Activated T-helper 1 cell treated with anti-CD3 and anti-CD28 coated beads, Interleukin-2, amount 50 U/mL, for 16 hours (primary cell): ENCODE measurements at places on chromosomes 3 and 15.

DNA sequence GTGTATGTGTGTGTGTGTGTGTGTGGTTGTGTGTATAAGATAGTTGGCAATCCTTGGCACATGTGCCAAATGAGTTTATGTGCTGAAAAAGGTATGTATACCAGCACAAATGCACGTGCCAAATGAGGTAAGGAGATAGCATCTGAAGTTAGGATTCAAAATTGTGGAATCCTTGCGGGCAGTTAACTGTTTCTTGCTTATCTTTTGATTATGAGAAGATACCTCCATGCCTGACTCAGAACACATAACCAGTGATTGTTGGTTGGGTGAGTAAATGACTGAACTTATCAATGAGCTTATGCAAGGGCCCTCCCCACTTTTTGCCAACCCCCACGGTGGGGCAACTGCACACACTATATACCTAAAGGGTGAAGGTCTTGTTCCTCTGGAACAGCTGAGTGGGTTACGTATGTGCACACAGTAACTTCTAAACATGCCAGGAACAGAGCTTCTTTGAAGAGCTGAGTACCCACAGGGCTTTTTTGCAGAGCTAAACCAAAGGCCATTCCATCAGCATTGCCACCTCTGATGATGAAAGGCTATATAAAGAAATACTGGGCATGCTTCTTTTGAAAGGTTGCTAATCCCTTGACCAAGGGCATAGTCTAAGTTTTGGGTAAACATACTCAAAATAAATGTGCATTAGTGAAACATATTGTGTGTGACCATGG lies 60.1 kb downstream of the MEIS2 start:
- DNase-seq, result no peak

DNA sequence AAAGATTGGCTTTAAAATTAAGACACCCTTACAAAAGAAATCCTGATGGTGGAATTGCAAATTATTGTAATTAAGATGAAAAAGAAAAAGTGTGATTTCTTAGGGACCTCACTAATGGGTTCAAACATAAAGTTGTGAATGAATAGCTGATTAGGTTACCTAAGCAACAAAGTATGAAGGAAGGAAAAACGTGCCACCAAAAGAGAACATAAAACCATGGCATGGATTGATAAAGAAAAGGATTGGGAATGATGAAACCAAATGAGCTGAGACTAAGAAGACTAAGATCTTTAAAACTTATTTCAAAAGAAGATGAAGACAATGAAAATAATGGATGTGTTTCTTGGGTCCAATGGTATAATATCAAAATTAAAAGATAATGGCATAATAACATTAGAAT lies 32.2 kb upstream of the GUCA1C start:
- DNase-seq, result no peak

- DNase-seq, result no peak
Measured at GRCh38 chr15:92290359-92290992, 103.2 kb upstream of the ST8SIA2 start.

DNA sequence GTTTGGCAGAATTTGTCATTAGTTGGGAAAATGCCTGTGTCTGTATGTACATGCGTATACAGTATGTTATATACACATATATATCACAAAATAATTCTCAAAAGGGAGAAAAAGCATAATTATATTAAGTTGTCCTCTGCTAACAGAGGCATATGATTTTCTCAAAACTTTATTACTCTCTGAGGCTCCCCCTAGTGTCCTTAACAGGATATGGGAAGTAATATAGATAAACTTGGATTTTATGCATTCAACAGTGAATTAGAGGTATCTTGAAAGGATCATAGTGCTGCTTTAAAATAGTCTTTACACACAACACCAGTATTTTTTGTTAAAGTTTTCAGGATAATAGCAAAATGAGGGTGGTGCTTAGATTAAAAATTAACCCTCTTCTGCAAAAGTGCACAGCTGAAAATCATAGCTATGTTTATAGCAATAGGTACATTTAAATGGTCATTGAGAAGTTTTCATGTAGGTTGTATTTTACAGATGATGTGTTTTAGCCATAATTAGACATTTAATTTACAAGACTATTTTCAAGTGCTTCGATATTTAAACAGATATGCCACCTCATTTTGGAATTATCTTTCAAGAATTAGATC lies 454.0 kb upstream of the ROBO2 start:
- no peak for DNase-seq

- DNase-seq, result no peak
Measured at GRCh38 chr3:184556582-184557347, 4.8 kb upstream of the EPHB3 start.

GRCh38 chr15:88484682-88485331 lies 17.3 kb downstream of the MRPS11 start:
- no peak for DNase-seq

DNA sequence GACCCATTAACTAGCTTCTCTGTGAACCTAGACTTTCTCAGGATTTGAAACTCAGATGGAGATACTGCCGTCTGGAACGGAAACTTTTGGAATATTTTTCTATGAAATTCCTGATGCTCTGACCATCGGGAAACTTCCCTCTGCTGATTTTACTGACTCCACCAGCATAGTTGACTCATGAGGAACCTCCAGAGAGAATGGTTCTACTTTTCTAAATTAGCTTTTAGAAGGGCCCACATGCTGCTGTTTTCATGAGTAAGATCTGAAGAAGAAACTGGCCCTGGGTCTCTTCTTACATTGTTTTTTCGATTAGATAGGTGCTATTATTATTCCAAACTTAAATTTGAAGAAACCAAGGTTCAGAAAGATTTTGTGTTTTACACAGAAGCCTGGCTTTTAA lies 326.3 kb upstream of the NR2E3 start:
- DNase-seq, result no peak

DNA sequence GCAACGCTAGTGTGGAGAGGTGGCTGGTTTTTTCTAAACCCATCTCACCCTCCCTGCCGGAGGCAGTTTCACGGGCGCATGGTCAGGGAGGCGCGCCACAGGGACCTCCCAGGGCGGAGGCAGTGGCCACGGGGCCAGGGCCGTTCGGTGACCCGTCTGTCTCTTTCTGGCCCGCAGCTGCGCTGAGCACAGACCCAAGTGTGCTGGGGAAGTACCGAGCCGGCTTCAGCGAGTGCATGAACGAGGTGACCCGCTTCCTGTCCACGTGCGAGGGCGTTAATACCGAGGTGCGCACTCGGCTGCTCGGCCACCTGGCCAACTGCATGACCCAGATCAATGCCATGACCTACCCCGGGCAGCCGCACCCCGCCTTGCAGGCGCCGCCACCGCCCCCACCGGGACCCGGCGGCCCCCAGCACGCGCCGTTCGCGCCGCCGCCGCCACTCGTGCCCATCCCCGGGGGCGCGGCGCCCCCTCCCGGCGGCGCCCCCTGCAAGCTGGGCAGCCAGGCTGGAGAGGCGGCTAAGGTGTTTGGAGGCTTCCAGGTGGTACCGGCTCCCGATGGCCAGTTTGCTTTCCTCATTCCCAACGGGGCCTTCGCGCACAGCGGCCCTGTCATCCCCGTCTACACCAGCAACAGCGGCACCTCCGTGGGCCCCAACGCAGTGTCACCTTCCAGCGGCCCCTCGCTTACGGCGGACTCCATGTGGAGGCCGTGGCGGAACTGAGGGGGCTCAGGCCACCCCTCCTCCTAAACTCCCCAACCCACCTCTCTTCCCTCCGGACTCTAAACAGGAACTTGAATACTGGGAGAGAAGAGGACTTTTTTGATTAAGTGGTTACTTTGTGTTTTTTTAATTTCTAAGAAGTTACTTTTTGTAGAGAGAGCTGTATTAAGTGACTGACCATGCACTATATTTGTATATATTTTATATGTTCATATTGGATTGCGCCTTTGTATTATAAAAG lies 1.8 kb downstream of the HES1 start:
- no peak for DNase-seq

DNA sequence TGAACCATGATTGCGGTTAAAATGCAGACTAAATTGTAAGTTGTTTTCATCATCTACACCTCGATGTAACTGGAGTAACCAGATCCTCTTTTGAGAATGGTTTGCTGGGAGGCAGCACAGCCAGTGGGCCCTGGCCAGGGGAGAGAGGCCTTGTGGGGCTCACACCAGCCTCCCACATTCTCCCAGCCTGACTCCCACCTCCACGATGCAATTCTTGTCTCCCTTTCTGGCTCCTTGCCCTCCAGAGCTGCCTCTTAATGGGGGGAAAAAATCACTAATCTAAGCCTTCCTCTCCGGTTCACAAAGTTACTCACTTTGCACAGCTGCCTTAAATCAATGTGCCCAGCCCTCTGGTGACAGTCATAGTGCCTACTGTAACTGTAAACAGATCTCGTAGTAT lies 17.9 kb upstream of the PAQR5 start:
- DNase-seq, result no peak

- DNase-seq, result no peak
Measured at GRCh38 chr15:69479971-69480370, 27.4 kb downstream of the RPLP1 start.

- DNase-seq, result no peak
Measured at GRCh38 chr3:165839296-165840076, 2.3 kb upstream of the BCHE start.

DNA sequence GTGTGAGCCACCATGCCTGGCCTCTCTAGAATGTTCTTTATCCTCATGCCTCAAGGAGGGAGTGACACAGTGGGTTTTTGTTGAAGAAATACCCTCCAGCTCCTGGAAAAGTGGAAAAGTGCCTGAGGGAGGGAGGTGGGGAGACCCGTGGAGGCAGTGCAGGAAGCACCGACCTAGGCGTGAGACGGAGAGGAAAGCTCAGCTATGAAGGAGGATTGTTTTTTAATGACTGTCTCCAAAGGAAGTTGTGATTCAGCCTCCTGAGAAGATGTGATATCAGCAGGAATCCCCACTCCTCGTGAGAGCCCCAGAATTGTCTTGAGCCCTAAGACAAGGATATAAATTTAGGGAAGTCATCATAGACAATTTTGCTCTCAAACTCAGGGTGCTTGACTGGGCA lies 21.7 kb downstream of the RPLP1 start:
- no peak for DNase-seq

- DNase-seq, result no peak
Measured at GRCh38 chr15:58336161-58336560, 95.6 kb upstream of the LIPC start.

GRCh38 chr3:112092496-112093179 lies 6.4 kb downstream of the C3orf52 start:
- no peak for DNase-seq

DNA sequence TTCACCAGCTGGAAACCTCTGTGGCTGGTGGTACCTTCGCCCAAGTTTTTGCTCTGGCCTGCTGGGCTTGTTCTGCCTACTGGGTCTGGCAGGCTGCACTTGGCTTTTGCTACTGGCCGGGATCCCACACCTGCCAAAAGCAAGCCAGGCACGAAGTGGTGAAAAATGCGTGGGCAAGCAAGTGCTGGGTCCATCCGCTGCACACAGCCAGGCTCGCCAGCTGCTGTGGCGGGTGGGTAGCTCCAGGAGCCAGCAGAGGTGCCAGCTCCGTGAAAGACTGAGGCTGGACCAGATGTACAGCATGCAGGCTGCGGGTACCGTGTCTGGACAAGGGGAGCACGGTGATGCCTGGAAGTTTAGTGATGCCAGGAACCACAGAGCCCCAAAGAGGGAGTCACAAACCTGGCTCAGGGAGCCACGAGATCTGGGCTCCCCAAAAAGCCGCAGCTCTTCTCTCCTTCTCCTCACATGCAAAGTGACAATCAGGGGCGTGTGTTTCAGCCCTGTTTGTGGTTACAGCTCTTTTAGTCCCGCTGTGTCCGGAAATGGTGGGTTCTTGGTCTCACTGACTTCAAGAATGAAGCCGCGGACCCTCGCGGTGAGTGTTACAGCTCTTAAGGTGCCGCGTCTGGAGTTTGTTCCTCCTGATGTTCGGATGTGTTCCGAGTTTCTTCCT lies 1455.6 kb upstream of the GBE1 start:
- DNase-seq, result no peak

GRCh38 chr15:41215708-41216107 lies 14.8 kb downstream of the EXD1 start:
- DNase-seq, result no peak

DNA sequence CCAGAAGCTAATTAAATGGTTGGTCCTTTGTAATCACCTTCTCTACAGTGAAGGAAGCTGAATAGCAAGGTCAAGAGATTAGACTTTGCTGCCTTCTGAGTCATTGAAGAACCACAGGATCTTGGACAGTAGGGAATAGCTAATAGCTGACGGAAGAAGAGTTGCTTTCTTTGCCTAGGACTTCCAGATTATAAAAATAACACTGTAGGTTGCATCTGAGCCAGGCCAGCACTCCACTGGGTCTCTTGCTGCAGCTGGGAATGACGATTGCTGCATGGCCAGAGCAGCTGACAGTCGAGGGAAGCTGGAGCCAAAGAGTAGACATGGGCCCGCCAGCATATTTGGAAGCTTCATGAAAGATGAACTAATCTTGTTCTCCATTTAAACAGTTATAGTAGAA lies 81.5 kb upstream of the KCNMB2 start:
- no peak for DNase-seq

GRCh38 chr15:95563634-95564033 lies 766.9 kb upstream of the NR2F2 start:
- no peak for DNase-seq

DNA sequence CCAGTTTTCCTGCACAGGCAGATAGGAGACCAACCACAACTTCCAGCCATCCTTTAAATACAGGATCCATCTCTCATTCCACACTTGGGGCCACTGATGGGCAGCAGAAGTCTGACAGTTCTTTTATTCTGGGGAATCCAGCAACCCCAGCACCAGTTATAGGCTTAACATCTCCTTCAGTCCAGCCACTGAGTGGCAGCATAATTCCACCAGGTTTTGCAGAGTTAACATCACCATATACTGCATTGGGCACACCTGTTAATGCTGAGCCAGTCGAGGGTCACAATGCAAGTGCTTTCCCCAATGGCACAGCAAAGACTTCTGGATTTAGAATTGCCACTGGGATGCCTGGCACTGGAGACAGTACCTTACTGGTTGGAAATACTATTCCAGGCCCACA lies 2.9 kb downstream of the NPAP1 start:
- DNase-seq, result no peak

- no peak for DNase-seq
Measured at GRCh38 chr3:125075738-125076137, 19.9 kb upstream of the HEG1 start.

DNA sequence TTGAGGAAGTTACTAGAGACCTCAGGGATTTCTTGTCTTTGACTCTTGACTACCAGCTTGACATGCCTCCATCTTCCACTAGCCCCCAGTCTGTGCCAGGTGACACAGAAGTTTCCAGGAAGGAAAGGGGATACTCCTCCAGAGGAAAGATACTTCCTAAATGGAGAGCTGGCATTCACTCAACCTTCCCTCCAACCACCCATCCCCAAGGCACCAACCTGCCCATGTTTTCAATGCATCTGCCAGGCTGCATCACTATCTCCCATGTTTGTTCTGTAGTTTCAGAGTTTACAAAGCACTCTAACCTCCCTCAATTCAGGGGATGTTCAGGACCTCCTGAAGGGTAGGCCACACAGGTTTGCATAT lies 198.4 kb upstream of the LPP start:
- DNase-seq, result no peak

GRCh38 chr3:1190569-1190968 lies 97.7 kb downstream of the CNTN6 start:
- DNase-seq, result no peak

- DNase-seq, result no peak
Measured at GRCh38 chr3:16912400-16913263, 27.9 kb downstream of the PLCL2 start.

GRCh38 chr3:184602372-184603150 lies 41.0 kb downstream of the EPHB3 start:
- DNase-seq, result no peak

GRCh38 chr3:70358978-70359580 lies 46.6 kb upstream of the MDFIC2 start:
- no peak for DNase-seq

- no peak for DNase-seq
Measured at GRCh38 chr3:131081224-131081623, 54.5 kb downstream of the NEK11 start.
